ENCODE measurements at places on chromosomes 7 and 10. TPM values are rescaled to one million over a fixed set of nuclear protein-coding genes. Genes with fewer than 3 reads are reported as not detected.

- DNase-seq = no peak
Measured at GRCh38 chr10:74842301-74842954, 16.0 kb downstream of the KAT6B start.

- no peak for DNase-seq
Measured at GRCh38 chr7:11130012-11130411, 156.3 kb downstream of the PHF14 start.

Gene NANOS1
- 7.5 TPM for total RNA-seq

DNA sequence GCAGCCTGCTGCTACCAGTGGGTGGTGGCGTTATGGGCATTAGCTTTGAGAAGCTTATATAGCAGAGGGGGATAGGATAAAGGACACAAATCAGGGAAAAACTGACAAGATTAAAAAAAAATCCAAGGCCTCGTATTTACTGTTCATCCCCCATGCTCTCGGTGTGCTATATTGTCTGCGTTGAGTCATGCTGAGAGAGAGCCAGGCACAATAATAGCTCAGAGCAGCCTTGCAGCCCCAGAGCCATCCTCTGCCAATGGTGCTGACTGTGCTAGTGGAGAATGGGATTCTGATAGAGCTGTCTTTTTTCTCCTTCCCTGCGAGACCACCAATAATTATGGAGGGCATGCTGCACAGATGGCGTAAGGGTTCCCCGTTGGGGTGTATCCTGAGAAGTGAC is 51.7 kb upstream of the FZD1 start:
- no peak for DNase-seq

DNA sequence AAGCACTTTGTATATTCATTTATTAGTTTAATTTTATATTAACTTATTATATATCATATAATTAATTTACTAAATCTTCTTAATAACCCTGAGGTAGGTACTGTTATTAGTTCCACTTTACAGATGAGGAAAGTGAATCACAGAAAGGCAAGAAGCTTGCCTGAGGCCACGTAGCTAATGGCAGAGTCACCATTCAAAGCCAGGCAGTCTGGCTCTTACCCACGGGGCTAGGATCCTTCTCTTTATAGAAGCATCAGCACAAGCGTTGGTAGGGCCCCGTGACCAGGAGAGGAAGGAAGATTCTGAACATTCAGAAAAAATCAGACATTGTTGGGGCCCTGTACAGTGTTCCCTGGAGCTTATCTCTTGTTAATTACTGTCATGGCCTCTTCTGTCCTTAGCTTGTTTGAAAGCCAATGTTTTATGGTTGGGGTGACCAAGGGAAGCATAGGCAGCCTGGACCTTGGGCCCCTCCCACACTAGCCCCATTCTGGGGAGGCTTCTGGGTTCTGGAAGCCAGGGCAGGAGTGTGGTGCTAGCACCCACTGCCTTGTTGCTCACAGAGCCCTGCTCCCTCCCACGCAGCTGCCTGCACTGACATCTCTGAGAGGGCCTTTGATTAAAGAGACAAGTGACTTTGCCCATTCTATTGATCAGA is 31.1 kb upstream of the SLF2 start:
- DNase-seq = no peak

Gene FGFBP3
- total RNA-seq = 2.7 TPM
